ENCODE measurements at places on chromosomes 16 and 17. TPM values are rescaled to one million over a fixed set of nuclear protein-coding genes. Genes with fewer than 3 reads are reported as not detected.

- no peak for DNase-seq
Measured at GRCh38 chr16:67071476-67072048, 38.2 kb upstream of the PHAF1 start.

- DNase-seq: no peak
Measured at GRCh38 chr17:35241520-35241919, 1.4 kb upstream of the SLFN5 start.

DNA sequence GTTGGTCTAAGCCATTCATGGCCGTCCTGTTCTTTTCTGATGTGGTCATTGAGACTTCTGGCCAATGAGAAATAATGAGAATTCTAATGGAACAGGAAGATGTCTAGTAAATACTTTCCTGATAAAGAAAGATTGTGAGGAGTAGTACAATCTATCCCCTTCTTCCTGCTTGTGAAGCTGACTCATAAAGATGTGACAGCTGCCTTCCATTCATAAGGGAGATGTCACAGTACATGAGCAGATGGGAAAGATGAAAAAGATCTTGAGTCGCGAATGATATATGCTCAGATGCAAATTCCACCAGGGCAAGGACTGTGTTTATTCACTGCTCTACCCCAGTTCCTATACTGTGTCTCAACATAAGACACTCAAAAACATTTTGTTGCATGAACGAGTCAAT, 111.7 kb upstream of the FOXF1 start:
- DNase-seq: no peak

- DNase-seq: no peak
Measured at GRCh38 chr17:40542558-40543411, 22.5 kb downstream of the CCR7 start.

- no peak for DNase-seq
Measured at GRCh38 chr17:10657148-10657547, at the start of gene MYH3. TSS of gene MYH3 (minus strand) at chr17:10657309. CDS start at chr17:10655064, 2,245 bp downstream.

- DNase-seq: no peak
Measured at GRCh38 chr17:4786516-4786915, 352 bp upstream of the VMO1 start.

- peak; percentile 95 for DNase-seq
Measured at GRCh38 chr17:39754161-39754957, 16.6 kb downstream of the GRB7 start.

Gene PRMT7
- 93.3 TPM for total RNA-seq

Gene IGFALS
- 0.43 TPM for total RNA-seq

Gene NAA38
- 24.9 TPM for total RNA-seq

Gene ABCC11
- not detected for total RNA-seq

Gene AURKB
- 1.1 TPM for total RNA-seq

Gene MGAT5B
- total RNA-seq: 0.24 TPM
